ENCODE measurements at places on chromosomes 5 and 9.

- no peak for DNase-seq
These were observed 631 bp upstream of the RCL1 start for GRCh38 chr9:4792054-4792571.

DNA sequence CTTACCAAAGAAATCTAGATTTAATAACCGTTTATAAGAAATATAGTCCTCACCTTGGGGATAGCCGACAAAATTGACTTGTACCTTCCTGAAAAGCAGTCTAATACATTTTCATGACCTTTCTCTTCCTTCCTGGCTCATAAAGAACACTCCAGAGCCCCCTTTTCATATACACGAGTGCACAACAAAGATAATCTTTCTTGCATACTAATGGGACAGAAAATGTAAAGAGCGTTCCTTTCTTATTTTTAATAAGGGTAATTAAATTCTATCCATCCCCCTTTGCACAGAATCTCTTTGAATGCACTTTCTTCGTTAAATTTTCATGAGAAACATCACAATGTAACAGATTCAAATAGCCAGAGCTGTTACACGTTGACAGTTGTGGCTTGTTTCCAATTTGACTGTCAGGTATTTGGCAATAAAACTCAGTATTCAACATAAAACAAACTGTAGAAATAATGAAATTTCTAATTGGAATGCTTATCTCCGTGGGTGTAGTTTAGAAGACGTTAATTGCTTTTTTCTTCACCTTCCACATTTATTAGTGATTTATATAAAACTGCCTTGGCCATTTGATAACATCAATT is 732.3 kb upstream of the DMAC1 start:
- no peak for DNase-seq

DNA sequence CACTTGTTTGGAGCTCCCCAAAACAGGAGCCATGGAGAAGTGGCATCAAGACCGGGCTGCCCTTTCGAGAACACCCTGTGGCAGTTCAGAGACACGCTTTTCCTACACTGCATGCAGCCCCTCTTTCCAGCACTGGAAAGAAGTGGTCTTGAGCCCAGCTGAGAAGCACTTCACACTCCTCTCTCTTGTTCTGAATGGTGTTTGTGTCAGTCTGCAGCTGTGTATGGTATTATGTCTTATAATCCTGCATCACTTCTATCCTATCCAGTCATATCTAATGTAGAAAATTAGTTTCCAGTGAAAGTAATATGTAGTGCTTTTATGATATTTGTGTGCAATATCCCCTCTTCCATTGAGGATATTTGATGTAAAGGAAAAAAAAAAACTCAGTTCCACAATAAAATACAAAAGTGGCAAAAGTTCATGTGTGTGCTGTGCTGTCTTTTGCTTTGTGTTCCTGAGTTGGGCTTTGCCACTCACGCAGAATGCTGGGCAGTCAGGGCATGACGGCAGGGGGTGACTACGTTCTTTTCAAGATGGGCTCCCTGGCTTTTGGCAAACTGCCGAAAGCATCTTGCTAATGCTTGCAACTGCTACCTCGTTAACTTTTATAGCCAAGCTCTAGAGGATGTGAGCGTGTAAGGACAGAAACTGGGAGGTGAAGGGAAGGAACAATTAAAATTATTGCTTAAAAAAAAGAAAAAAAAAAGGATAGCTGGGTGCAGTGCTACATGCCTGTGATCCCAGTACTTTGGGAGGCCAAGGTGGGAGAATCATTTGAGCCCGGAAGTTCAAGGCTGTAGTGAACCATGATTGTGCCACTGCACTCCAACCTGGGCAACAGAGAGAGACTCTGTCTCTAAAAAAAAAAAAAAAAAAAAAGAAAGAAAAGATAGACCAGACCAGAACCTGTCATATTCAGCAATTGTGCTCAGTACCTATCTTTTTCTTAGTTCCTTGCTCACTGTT is 102.2 kb downstream of the MAP1B start:
- DNase-seq = no peak

DNA sequence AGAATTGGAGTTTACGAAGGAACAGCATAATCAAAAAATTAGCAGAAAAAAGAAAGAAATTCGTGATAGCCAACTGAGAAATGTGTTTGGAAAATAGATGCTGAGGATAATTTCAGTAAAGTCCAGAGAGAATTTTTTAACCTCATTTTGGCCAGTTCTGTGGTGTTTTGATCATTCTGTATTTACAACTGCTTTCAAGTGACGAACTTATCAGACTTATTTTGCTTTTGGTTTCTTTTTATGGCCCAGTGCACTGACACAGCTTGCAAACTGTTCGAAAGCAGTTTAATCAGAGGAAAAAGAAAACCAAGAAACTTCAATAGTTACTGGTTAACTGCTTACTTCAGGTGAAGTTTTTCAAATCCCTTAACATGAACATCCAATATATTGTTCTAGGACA is 1.9 kb downstream of the SDHA start:
- DNase-seq = no peak

GRCh38 chr5:159511570-159511969 is 181.3 kb upstream of the IL12B start:
- DNase-seq = no peak

DNA sequence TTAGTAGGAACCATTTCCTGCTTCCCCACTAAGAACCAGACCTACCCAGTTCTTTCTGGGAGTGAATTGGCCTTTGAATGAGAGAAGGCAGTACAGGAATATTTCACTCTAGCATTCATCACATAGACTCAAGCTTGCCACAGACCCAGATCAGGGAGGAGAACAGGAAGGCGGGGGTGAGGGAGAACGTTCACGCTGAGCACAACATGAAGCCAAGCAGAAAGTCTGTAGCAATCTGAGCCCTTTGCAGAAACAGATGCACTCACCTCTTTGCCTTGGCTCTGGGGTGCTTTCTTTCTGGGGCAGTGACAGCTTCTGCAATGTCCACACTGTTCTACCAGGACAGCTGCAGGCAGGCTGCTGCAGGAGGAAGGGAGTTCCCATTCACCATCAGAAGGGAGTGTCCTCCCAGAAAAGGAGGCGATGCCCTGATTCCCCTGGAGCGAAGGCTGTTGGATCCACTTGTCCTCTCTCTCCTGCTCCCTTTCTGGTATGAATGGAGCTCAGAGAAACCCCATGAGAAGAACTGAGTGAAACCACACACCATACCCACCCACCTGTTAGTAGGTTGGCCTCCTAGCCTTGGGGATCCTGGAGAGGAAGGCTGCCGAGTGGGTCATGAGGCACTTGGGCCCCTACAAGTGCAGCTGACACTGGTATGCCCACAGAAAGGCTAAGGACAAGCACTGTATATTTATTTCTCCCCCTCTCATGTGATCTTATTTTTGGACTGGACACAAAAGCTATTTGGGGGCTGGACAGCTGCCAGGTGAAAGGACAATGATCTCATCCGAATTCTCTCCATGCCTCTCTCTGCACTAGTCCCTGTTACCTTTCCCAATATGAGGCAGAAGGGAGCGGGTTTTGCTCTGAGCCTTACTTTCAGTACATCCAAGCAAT is 11.7 kb upstream of the FGF1 start:
- DNase-seq = no peak

DNA sequence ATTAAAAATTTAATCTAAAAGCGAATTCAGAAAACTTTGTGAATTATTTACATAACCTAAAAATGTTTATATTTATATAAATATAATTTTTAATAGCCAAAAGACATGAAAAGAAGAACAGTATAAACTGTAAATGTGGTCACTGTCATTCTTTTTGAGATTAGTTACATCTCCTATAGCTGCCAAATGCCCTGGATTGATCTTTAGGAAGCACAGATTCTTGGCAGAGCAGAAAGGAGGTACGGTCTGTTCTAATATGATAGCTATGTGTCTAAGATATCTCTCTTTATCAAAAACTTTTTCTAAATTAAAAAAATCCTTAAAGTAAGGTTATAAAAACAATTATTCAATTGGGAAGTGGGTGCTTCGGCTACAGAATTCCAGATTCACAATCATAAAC is 151.0 kb downstream of the LPAR1 start:
- DNase-seq = no peak

- no peak for DNase-seq
These were observed at the start of gene HCN1 for GRCh38 chr5:45696206-45696836. HCN1 (minus strand) TSS chr5:45696380.

DNA sequence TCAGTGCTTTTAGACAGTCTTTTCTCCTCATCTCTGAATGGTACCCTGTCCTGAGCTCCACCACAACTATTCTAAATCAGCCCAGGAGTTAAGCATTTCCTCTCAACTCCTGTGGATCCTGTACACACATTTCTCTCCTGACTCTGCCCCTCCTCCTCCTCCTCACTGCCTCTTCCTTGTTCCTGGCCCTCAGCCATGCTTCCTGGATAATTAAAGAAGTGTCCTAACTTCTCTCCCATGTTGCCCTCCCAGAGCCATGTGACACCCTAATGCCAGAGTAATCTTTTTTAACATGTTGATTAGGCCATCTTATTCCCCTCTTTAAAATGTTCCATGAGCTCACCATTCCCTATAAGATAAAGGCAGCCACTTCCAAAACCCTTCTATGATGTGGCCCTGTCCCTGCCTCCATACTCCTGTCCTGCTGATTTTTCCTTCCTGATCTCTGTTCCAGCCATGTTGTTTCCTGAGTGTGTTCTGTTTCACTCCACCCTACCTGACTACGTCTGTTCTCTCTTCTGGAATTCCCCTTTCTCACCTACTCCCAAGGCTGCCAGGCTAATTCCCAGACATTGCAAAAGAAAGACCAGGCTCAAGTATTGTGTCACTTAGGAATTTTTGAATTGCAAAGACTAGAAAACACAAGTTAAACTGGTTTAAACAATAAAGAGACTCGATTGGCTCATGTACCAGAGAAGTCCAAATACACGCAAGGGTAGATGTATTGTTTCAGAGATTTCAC is 295.2 kb downstream of the MAST4 start:
- DNase-seq = peak; percentile 31

GRCh38 chr5:128877476-128877875 is 87.8 kb upstream of the SLC27A6 start:
- DNase-seq = no peak

GRCh38 chr5:51384281-51384840 is 1.1 kb downstream of the ISL1 start:
- no peak for DNase-seq

- no peak for DNase-seq
These were observed 4.4 kb downstream of the SPRY4 start for GRCh38 chr5:142320430-142320738.

DNA sequence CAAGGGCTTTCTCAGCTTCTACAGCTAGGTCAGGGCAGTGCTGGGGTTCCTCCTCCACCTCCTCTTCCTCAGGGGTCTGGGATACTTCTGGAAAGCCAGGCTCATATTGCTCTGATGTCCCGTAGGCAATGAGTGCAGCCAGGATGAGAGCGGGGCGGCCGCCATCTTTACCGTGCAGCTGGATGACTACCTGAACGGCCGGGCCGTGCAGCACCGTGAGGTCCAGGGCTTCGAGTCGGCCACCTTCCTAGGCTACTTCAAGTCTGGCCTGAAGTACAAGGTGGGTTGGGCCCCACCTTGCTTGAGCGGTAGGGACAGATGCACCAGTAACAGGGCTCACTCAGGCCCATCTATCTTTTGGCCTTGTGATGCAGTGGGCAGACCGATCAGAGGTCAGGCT is 34.8 kb downstream of the GSN start:
- no peak for DNase-seq

DNA sequence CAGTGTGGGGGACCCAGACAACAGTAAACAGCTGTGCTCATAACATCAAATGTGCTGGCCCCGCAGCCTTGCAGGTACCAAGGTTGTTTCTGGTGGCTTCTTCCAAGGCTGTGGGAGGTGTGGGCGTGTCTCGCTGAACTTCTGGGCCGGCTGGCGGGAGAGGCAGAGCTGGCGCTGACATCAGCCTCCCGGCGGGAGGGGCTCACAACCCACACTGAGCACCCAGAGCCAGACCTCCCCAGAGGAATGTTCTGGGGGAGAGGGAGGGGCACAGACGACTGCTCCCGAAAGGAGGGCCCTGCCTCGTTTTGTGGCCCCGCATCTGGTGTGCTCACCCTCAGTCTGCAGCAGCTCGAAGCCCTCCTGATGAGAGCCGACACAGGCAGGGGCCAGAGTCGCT is 6.9 kb upstream of the SLC12A7 start:
- no peak for DNase-seq

Measured in HT1080 (cell line).